Left ventricle myocardium inferior (tissue), 1 donor: ENCODE measurements at places on chromosomes 11 and 22. TPM values are rescaled to one million over a fixed set of nuclear protein-coding genes. Genes with fewer than 3 reads are reported as not detected.
A peak's percentile ranks its signal among the peaks of the same experiment; 100 is the strongest.

DNA sequence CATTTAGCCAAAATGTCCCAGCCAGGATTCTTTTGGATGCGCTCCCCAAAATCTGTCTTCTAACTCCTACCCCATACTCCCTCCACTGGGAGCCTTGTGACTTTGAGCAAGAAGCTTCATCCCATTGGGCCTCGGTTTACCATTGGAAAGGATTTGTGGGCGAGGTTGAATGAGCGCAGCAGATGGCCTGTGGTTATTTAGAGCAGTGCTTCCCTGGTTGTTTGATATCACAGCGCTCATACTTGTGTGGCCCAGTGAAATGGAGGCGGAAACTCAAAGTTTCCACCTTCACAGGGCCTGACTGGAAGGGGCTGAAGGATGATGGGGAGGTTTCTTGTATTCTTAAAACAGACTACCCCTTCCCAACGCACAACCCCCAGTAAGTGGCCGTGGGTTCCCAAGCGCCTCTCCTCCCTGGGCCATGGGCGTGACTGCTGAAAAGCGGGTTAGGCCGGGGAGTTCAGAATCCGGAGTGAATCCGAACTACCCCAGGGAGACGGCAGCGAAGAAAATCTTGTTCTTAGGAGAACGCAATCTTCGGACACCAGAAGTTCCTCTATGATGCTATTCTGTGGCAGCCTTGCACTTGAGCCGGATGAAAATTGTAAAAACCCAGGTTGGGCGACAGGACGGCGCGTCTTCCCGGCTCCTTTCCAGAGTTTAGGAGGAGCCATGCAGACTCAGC lies 1.2 kb upstream of the ATF4 start:
- no peak for DNase-seq

DNA sequence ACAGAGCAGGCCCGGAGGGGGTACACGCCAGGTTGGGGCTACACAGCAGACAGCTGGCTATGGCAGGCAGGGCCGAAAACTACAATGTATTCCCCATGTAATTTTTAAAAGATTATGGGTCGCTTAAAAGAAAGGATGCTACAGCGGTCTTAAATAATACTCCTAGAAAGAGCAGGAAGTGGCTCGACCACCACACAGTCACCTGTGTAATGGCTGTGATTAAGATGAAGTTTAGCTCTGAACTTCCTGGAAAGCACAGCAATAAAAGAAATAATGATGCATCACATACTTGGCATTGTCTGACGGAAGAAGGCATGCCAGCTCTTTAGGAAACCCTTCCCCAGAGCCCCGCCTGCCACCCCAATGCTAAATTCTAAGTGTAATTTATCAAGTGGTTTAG lies 32.6 kb downstream of the WNT11 start:
- DNase-seq, result no peak

DNA sequence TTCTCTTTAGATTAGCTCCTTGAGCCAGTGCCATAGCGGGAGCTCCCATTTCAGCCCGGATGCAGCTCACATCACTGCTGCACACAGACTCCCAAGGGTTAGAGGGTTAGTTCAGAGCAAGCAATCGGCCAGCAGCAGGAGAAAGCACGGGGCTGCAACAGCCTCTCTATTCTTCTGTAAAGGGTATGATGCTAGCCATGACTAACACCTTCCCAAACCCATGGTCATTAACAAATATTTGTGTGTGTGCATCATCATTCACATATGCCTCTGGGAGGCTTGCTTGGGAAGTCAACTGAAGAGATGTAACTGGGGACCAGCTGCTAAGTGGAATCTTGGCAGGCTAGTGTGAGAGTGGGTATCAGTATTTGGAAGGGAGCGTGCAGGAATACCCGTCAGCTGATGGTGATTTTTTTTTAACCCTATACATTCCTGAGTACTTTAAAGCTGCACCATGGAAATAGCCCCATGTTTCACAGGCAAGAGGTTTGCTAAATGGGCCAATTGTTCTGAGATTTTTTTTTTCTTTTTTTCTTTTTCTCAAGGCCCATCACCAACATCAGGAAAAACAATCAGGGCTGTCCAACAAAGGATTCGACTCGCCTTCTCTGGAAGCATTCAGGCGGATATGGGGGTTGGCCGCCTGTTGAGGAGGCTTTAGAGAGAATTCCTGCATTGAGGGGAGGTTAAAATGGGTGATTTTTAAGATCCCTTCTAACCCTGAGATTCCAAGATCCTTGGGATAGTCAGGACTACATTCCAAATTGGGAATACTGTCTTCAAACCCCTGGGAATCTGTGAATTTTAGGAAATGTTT lies 33.2 kb upstream of the CCDC89 start:
- peak; percentile 30 for DNase-seq

- no peak for DNase-seq
Measured at GRCh38 chr11:3823303-3823702, 14.9 kb downstream of the PGAP2 start.

The MS4A4A gene
- total RNA-seq, result 13.9 TPM

The TSSK2 gene
- total RNA-seq, result not detected

The SYCE3 gene
- total RNA-seq, result not detected

GRCh38 chr11:27916541-27917100 lies 191.3 kb downstream of the KIF18A start:
- no peak for DNase-seq

- DNase-seq, result no peak
Measured at GRCh38 chr11:123584186-123584585, 70.2 kb downstream of the SCN3B start.

DNA sequence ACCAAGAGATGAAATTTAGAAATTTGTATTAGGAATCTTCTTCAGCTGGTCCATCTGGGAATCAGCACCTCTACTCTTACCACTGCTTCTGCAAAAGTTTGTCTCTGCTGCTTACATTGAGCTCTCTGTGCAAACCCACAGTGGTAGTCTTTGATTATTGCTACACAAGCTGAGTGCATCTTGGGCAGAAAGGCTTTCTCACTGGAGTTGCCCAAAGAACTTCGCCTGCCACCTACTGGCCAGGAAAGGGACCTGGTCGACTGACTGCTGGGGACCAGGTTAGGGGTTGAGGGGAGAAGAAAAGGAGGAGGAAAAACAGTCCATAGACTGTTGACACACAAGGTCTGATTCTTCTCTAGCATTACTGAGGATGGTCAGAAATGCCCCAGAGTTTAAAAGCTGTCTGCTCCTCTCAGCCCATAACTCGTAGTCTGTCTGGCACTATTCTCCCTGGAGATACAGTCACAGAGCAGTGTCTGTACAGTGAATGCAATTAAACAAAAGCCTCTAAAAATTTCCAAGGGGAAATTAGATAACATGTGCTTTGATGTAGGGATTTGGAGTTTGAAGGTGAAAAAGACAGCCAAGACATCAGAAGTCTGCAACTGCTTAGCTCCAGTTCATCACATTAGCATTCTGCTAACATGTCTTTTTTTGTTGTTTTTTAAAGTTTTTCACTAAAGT lies 215.0 kb upstream of the CTSC start:
- no peak for DNase-seq

The CCDC73 gene
- not detected for total RNA-seq

- DNase-seq, result no peak
Measured at GRCh38 chr11:47021527-47021818, 84.9 kb downstream of the CSTPP1 start.

- no peak for DNase-seq
Measured at GRCh38 chr11:132177106-132177505, 806.7 kb downstream of the NTM start.

The SYT12 gene
- total RNA-seq, result 0.05 TPM

The ST13 gene
- 181 TPM for total RNA-seq

GRCh38 chr11:120649316-120649715 lies 137.8 kb downstream of the GRIK4 start:
- no peak for DNase-seq

DNA sequence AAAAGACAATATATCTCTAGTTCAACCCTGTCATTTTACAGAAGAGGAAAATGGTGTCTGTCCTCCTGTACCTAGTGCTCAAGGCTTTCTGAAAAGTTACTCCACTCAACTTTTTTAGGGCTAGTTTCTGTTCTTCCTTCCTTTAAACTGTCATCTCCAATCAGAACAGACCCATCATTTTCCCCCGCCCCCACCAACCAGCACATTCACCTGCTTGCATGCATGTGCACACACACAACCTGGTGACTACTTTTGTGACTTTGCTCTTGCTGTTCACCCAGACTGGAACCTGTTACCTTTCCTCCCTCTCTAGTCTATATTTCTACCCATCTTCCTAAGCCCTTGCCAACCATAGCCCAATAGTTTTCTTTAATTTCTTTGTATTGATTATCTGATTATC lies 5.6 kb downstream of the FBXO7 start:
- no peak for DNase-seq

DNA sequence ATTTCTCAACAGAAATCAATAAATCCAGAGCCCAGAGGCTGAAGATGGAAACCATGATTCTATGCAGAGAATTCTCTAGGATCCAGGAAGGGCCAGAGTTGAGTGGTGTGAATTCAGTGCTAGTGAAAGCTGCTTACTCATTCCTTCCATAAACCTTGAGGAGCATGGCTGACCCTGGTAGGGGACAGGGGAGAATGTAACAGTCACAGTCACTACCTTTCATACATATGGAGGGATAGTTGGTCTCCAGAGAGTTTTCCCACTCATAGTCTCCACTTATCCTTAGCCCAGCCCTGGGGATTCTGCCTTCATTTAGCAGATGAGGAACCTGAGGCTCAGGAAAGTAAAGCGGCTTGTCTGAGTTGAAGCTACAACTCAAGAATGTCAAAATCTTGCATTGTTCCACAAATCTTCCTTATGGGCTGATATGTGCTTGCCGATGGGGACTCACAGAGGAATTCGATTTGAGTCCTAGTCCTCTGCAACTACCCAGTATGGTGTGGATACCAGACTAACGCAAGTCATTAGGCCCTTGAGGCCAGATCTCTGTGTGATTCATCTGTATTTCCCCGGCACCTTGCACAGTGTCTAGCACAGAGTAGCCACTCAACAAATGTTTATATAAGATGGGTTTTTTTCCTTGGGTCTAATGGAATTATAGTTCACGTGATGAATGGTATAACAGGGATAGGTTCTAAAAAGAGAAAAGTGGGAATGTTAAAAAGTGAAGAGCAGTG lies 3.7 kb upstream of the ANAPC15 start:
- DNase-seq, result no peak

The INSC gene
- total RNA-seq, result 0.25 TPM

The PDGFD gene
- total RNA-seq, result 10.9 TPM

The APOA4 gene
- total RNA-seq, result not detected

DNA sequence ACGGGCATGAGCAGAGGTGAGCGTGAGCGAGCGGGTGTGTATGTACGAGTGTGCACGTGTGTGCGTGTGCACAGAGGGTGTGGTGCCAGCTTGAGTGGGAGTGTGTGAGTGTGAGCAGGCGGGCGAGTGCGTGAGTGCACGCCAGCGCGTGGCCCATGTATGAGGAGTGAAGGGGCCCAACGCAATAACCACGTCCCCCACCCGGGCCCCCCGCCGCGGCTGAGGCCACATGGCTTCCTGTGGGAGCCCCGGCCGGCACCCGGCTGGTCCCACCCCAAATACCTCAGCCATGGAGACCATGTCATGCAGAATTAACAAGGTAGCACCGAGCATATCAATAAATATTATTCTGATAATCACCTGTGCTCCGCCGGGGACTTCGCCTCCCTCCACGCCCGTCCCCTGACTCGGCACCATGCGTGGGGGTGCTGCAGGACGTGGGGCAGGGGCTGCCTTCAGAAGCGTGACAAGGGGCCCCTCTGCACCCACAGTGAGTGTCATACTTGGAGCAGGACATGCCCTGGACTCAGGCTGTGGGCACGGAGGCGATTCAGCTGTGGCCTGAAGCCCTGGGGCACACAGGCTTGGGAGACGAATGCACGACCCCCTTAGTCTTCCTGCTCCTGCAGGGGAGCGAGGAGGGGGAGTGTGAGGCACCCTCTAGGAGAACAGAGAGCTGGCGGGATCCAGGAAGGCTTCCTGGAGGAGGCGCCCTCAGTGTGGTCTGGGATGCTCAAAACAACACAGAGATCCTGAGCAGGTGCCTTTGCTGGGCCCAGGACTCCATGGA lies 5.6 kb upstream of the TRABD start:
- no peak for DNase-seq

The RAB36 gene
- total RNA-seq, result 0.47 TPM

- no peak for DNase-seq
Measured at GRCh38 chr11:1121813-1122663, 35.7 kb upstream of the MUC5AC start.

DNA sequence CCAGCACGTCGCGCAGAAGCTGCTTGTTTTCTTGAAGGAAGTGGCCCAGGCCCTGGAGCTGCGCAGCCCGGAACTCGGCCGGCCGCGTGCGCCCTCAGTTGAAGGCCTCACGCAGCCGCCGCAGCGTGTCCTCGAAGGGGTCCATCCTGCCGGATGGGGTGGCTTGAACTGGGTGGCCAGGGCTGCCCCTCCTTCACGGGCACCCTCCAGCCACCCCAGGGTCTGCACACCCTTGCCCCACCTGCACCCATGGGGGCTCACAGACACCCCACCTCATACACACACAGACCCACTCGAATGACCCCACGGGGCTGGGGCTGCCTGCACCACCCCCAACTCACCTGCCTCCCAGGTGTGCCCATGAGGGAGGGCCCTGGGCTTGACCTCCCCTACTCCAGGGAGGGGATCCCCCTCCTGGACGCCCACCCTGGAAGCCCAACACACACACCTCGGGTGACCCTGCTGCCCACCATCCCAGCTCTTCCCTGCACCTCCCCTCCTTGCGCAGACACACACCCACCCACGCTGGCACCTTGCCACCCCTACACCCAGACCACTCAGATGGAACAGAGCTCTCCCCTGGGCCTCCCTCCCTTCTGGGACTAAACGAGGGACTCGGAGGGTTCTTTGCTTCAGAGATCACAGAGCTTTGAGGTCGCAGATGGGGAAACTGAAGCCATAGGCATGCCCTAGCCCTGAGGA lies 6.8 kb downstream of the ALDH3B2 start:
- DNase-seq, result no peak

GRCh38 chr11:83836883-83837654 lies 550.9 kb upstream of the CCDC90B start:
- no peak for DNase-seq

GRCh38 chr22:17548010-17548755 lies 15.1 kb upstream of the SLC25A18 start:
- DNase-seq, result no peak

DNA sequence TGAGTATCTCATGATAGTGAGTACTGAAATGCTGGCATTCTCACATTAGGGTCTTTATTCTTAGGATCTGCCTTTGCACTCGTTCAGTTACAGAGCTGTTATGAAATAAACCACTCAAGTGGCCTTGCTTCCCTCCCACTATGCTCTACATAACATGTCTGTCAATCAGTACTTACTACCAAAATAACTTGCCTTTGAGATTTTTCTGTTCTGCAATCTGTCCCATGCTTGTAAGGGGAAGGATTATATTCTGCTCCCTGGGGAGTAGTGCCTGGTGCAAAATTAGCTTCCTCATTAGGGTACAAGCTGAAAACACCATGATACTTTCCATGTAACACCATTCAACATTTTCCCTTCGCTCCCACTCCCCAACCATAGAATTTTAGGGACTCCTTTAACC lies 1.9 kb upstream of the GRAP2 start:
- DNase-seq, result no peak
